SHP77 treated with DMSO at 0.1 percent for 48 hours (cell line): ENCODE measurements at places on chromosomes 3 and 15.

DNA sequence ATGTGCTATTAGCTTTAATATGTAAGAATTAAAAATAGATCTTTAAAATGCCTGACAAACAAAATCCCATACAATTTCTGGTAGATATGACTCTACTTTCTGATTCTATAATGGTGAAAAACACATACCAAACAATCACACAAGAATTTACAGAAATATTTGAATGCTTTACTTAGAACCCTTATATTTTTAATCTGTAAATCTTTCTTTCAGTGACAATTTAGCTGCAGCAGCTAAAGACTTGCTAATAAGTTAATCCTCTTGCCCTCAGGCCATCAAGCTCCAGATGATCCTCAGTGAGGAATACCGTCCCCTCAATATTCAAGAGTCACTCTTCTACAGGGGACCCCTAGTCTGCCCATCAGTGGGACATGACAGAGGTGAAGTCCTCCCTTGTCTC is 55.6 kb downstream of the C3orf80 start:
- DNase-seq: no peak

DNA sequence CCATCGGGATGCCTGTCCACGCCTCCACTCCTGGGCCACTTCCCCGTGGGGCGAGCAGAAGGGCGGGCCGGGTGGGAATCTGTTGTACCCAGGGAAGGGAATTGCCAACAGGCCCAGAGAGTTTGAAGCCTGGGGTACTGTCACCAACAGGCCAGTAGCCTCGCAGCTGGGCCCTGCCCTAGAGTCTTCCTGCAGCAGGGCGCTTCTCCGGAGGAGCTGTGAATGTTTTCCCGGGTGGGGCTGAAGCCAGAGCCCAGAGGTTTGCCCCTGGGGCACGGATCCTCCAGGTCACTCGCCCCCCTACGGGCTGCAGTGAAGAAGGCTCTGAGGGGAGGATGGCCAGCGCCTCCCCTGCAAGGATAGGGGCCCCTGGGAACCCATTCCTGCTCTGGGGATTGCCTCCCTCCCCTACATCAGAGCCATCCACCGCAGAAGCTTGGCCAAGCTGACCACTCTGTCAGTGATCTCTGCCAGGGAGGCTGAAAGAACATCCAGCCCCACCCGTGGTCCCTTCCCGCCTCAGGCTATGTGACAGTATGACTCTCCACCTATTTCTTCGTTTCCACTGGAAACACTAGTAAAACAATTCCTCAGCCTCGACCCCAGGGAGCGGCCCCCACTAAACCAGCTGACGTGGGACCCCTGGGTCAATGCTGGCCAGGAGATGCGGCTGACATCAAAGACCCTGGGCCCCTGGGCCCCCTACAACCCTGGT is 16.8 kb downstream of the CIDEC start:
- DNase-seq: no peak

DNA sequence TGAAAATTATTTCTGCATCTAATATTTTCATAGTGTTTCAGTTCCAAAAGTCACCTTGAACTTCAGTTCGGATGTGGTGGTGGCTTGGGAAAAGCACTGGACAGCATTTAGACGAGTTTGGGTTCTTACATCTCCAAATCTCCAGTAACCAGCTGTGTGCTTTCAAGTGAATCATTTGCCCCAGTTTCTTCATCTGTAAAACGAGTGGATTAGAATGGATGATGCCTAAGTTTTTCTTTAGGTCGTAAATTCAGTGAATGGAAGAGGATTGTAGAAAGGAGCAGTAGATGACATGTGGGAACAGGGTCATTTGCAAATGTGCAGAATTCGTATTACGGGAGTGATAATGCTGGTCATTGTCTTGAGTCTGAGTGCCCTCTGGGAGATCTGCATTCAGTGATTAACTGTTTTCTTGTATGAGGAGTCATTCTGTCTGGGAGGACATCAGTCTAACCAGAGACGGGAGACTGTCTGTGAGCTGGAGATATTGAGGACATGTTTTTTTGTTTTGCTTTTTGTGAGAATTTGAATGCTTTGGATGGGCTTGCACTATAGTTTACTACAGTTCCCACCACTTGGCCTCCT is 641.6 kb upstream of the TBL1XR1 start:
- no peak for DNase-seq

DNA sequence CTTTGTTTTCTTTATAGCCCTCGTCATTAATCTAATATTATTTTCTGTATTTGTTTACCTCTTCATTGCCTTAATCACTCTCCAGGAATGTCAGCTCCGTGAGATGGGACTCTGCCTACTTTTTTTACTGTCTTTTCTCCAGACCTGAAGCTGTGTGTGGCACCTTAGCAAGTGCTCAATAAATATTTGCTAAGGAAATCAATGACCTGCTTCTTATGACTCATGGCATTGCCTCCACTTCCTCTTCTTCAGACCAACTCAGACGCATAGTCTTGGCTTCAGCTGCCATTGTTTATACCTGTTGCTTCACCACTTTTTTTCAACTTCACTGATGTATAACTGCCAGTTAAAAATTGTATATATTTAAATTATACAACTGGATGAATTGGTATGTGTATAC is 218.5 kb upstream of the CMC1 start:
- DNase-seq: no peak

GRCh38 chr15:34367101-34368081 is at the start of gene LPCAT4:
Gene LPCAT4, minus strand, starts transcription at chr15:34367196. Its CDS starts 96 bp downstream, at chr15:34367100.
- peak; percentile 60 for DNase-seq

- no peak for DNase-seq
Measured at GRCh38 chr3:100506355-100506754, 13.9 kb downstream of the TMEM45A start.

DNA sequence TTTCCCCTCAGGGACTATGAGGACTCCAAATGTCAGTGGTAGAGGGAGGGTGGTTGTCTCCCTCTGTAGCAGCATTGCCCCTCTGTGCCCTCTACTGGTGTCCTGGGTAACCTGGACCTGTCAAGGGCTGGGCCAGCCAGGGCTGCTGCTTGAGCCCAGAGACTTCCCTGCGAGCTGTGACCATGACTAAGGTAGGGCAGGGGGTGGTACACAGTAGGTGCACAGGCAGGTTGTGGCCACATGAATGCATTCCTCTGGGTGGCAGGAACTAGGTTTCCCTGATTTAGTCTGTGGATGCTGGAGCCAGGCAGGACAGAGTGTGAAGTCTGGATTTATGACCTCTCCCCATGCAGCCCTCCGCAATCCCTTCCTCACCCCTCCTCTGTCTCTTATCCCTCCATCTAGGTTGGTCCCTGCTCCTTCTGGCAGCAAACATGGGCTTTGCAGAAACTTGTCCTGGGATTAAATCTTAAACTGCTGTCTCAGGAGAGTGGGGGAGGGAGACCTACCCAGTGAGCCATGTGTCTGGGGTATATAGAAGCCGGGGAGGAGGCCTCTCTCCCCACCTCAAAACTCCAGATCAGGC is 8.7 kb upstream of the SEMA3F start:
- DNase-seq: no peak

DNA sequence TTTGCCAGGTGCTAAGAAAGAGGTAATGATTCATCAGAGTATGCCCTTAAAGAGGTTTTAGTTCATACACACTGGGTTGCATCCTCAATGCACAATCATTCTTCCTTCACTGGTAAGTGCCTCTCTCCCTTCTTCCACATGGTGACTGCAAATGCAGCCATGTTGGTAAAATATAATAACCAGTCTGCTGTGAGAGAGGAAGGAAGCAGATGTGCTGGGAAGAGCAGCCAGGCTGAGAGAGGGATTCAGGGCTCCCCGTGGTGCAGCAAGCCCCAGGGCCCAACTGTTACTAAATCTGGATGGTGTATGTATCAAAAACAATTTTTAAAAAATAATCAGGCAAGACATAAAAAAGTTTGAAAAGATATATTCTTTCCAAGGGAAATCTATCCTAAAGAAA is 498.1 kb downstream of the MAGI1 start:
- no peak for DNase-seq

DNA sequence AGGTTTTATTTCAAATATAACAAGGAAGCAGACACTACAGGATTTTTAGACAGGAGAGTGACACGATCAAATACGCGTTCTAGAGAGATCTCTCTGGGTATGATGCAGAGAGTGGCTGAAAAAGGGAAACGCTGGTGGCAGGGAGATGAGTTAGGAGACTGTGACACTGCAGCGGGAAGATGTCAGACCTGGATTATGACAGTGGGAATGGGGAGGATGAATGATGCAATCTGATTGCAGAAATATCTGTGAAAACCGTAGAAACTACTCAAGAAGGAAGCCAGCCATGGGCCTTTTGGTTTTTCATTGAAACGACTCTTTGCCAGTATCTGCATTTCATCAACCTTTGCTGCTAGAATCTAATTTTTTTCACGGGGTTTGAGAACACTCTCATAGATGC is 157.9 kb downstream of the FAM43A start:
- no peak for DNase-seq

DNA sequence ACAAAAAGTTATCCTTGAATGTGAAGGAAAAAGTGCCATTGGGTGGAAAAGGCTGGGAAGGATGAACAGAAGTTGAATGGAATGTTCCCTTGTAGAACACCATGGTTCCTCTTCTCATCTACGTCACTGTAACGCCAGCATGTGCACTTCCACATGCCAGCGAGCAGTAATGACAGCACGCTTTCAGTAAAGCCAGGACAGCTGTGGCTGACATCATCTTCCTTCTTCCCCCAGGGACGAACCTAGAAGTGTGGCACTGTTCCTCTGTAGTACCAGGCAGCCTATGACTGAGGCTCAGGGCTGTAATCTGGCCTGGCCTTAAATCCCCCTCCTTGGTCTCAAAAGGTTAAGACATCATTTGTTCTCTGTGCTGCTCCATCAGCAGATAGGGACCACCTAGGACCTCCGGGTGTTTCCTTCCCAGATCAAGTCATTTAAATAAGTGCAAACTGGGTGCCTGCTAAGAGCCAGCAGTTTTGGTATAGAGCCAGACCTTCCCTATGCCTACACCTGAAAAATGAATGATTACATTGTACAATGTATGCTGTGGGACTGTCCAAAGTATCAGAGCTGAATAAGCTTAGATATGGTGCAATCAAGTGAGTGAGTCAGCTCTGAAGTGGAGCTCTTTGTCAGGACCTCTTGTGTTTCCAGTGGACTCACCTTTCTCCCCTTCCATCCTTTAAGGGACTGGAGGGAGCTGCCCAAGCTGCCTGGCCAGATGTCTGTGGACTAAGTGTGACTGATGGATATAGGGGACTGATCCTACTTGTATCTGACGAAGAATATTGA is 5.6 kb upstream of the SRPRB start:
- DNase-seq: peak; percentile 4

GRCh38 chr3:64290864-64291263 is 65.6 kb upstream of the PRICKLE2 start:
- DNase-seq: no peak

DNA sequence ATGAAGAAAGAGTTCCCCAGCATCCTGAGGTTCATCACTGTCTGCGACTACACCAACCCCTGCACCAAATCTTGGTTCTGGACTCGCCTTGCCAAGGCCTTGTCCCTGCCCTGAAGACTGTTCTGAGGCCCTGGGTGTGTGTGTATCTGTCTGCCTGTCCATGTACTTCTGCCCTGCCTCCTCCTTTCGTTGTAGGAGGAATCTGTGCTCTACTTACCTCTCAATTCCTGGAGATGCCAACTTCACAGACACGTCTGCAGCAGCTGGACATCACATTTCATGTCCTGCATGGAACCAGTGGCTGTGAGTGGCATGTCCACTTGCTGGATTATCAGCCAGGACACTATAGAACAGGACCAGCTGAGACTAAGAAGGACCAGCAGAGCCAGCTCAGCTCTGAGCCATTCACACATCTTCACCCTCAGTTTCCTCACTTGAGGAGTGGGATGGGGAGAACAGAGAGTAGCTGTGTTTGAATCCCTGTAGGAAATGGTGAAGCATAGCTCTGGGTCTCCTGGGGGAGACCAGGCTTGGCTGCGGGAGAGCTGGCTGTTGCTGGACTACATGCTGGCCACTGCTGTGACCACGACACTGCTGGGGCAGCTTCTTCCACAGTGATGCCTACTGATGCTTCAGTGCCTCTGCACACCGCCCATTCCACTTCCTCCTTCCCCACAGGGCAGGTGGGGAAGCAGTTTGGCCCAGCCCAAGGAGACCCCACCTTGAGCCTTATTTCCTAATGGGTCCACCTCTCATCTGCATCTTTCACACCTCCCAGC is 2.9 kb downstream of the MYD88 start:
- no peak for DNase-seq

- no peak for DNase-seq
Measured at GRCh38 chr3:46489875-46490274, 7.9 kb upstream of the RTP3 start.

GRCh38 chr3:147407114-147407497 is 763 bp upstream of the ZIC4 start:
- no peak for DNase-seq

- no peak for DNase-seq
Measured at GRCh38 chr3:138717348-138717747, 108.8 kb downstream of the FAIM start.

GRCh38 chr3:61912158-61912557 is 350.8 kb downstream of the PTPRG start:
- DNase-seq: no peak

DNA sequence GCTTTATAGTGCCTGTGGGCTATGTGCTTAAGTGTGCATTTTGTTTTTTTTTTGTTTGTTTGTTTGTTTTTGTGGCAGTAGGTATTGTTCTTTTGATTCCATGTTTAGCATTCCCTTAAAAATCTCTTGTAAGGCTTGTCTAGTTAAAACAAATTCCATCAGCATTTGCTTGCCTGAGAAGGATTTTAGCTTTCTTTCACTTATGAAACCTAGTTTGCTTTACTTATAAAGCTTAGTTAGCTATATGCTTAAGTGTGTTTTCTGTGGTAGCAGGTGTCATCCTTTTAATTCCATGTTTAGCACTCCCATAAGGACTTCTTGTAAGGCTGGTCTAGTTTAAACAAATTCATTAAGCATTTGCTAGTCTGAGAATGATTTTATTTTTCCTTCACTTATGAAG is 17.3 kb downstream of the IL16 start:
- no peak for DNase-seq

GRCh38 chr3:43291546-43291945 is 5.2 kb downstream of the SNRK start:
- no peak for DNase-seq

- DNase-seq: no peak
Measured at GRCh38 chr15:66740802-66741201, 38.8 kb downstream of the SMAD6 start.

- no peak for DNase-seq
Measured at GRCh38 chr15:52054381-52054780, 35.4 kb downstream of the MAPK6 start.

GRCh38 chr3:50495609-50496423 is 7.6 kb downstream of the CACNA2D2 start:
- DNase-seq: no peak
